Lower lobe of right lung (tissue), 2 donors: ENCODE measurements at places on chromosomes 12 and 14.

- no peak for DNase-seq
- H3K27me3 ChIP-seq = no peaks in the 10 kb centered on the region
- H3K36me3 ChIP-seq = no peaks in the 10 kb centered on the region
- no peak overlapping the region for H3K27ac ChIP-seq
- H3K4me1 ChIP-seq = no peaks in the 10 kb centered on the region
These were observed 173.9 kb downstream of the CACNA1C start for GRCh38 chr12:2226641-2227040.

DNA sequence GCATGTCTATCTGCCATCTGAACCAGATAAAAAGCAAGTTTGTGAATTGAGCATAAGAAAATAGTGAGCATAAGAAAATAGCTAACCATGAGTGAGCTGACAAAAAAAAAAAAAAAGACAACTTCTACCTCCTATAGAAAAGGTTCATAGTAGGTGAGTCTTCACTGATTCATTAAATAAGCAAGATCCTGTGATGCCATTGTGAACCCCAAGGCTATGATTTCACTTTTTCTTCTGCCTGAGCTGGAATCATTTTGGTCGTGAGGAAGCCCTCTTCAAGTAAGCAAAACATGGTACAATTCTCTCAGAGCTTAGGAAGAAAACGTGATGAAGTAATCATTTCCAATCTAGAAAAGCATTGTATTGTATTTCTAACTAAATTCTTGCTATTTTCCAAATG is 1.2 kb downstream of the PIK3C2G start:
- no peak for DNase-seq
- no peak overlapping the region for H3K27ac ChIP-seq
- H3K4me3 ChIP-seq = no peak overlapping the region
- no peaks in the 10 kb centered on the region for H3K27me3 ChIP-seq
- no peaks in the 10 kb centered on the region for H3K4me1 ChIP-seq

- H3K27ac ChIP-seq = no peak overlapping the region
- peaks cover 9% of the 10 kb centered on the region for H3K27me3 ChIP-seq
- no peak for DNase-seq
- H3K4me1 ChIP-seq = peaks cover 16% of the 10 kb centered on the region
- H3K36me3 ChIP-seq = no peaks in the 10 kb centered on the region
These were observed 22.0 kb downstream of the VSX2 start for GRCh38 chr14:74261288-74261687.

DNA sequence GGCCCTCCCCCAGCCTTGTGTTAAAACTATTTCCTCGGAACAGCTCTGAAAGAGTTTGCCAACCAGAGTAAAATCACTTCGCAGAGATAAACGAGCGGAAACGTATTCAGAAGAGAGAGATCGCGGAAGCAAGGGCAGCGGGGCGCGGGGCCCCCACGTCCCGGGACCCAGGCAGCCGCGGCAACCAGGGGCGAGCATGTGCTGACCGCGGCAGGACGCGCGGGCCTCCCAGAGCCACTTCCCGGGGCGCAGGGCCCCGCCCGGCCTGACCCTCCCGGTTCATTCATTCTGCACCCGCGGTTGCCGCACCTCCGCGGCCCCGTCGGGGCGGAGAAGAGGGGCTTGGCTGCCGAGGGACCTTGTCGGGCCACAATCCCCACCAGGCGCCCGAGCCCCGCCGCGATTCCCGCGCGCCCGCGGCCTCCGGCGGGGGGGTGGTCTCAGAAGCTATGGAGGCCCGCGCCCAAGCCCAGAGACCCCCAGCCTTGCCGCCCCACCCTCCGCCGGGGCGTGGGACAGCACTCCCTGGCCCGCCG is 598 bp downstream of the UBE2N start:
- no peaks in the 10 kb centered on the region for H3K36me3 ChIP-seq
- DNase-seq = peak; percentile 73
- H3K4me1 ChIP-seq = peaks cover 42% of the 10 kb centered on the region
